NCI-H1092 treated with DMSO at 0.1 percent for 48 hours (cell line): ENCODE measurements at places on chromosomes 7 and 10.
A peak's percentile ranks its signal among the peaks of the same experiment; 100 is the strongest.

- no peak for DNase-seq
Measured at GRCh38 chr7:80974396-80975358, 55.8 kb upstream of the SEMA3C start.

- DNase-seq: no peak
Measured at GRCh38 chr7:11910253-11910652, 78.3 kb upstream of the THSD7A start.

DNA sequence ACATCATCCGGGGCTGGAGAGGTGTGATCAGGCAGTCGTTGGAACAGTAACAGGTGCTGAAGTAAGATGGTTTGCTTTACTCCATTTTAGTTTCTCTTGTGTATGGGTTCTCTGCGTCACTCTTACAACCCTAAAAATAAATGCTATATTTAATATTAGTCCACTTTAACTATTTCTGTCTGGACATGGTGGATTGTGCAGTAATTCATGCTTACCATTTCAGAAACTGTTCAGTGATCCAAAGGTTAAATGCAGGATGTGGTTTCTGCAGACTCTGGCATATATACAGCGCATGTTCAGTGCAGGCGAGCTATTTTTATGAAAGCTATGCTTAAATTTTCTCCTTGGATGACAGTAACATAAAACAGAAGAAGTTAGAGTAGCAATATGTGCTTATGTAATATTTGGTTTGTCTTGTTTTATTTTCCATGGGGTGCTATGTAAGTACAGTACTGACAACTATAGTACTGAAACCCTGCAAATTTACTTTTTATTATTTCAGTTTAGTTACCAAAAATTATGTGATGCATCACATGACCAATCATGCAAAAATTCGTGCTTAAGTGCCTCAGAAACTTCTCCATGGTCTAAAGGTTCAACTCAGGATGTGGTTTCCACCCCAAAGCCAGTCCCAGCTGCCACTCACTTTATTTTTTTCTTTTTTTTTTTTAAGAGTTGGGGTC lies 46.6 kb upstream of the GRID1 start:
- no peak for DNase-seq

DNA sequence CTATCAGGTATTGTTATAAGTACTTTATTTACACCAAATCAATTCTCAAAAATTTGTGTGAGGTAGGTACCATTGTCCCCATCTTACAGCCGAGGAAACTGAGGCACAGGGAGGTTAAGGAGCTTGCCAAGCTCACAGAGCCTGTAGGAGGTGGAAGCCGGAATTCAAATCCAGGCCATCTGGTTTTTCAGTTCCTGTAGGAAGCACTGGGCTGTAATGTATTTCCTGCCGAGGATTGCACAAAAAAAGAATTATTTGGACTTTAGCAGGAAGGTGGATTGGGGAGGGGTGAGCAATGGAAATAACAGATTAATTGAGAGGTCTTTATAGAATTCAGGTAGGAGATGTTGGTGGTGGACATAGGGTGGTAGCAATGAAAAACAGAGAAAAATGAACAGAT lies 315.3 kb upstream of the AUTS2 start:
- DNase-seq: no peak

- no peak for DNase-seq
Measured at GRCh38 chr7:139687211-139687954, 90.4 kb downstream of the HIPK2 start.

- DNase-seq: no peak
Measured at GRCh38 chr7:104807671-104808070, 206.3 kb upstream of the KMT2E start.

GRCh38 chr10:52566471-52567246 lies 205.9 kb downstream of the MBL2 start:
- no peak for DNase-seq

DNA sequence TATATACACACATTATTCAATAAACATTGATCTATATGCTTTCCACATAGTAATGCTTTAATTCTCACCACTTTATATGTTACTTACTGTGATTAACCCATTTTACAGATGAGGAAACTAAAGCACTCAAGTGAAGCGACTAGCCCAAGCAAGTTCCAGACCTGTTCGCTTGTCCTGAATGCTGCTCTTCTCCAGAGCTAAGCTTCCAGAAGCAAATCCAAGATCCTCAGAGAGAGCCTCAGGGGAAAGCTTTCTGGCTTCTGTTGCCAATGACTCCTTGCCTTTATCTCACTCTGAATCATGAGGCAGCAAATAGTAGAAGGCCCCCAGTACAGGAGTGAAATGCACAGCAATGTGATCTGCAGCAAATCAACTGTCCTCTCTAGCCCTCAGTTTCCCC lies 32.2 kb downstream of the XPNPEP1 start:
- no peak for DNase-seq

DNA sequence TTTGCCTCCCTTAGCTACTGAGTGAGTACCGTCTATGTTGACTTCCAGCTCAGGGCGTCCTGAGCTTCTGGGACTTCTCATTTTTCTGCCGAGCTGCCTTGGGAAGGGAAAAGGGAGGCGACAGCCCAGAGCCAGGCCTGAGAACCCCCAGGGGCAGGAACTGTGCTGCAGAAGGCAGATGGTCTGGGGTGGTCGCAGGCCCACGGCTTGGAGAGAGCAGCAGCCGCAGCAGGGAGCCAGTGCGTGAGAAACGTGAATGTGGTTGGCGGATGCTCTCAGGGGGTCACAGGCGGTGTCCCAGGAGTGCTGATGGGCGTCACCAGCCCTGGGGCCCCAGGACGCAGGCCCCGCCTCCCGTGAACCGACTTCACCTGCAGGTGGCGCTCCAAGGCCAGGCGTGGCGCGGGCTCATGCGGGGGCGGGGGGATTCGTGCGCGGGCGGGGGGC lies 9.2 kb upstream of the PWWP2B start:
- peak; percentile 4 for DNase-seq

DNA sequence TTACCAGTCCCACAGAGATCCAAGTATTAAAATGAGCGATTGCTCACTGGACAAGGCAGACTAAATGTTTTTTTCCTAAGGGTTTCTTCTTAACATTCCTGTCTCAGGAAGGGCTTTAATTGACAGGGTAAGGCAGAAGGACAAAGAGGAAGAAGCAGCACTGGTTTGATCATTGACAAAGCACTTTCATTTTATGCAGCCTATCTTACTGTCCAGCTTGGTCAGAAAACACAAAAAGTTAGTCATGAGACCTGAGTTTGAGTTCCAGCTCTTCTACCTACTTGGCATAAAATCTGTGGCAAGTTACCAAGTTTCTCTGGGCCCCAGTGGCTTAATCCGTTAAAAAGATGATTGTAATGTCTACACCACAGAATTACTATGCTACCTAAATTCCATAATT lies 458.5 kb downstream of the GFRA1 start:
- DNase-seq: no peak

- no peak for DNase-seq
Measured at GRCh38 chr10:130338636-130339024, 202.4 kb downstream of the GLRX3 start.

GRCh38 chr10:76732306-76732705 lies 905.3 kb downstream of the KCNMA1 start:
- DNase-seq: no peak

DNA sequence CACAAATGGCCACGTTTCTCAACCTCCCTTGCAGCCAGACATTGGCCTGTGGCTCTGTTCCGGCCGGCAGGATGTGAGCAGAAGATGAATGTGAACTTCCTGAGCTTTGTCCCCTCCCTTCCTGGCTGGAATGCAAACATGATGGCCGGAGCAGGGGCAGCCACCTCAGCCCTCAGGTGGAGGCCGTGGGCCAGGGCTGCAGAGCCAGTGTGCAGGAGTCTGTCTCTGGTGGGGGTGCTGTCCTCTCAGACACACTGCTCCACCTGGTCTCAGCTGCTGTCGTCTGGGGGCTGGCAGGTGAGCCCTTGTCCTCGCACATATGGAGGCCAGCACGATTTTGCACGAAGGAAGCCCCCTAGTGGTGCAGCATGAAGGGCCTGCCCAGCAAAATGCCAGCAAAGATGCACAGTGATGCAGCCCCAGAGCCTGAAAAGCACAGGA lies 25.3 kb upstream of the PWWP2B start:
- DNase-seq: no peak

DNA sequence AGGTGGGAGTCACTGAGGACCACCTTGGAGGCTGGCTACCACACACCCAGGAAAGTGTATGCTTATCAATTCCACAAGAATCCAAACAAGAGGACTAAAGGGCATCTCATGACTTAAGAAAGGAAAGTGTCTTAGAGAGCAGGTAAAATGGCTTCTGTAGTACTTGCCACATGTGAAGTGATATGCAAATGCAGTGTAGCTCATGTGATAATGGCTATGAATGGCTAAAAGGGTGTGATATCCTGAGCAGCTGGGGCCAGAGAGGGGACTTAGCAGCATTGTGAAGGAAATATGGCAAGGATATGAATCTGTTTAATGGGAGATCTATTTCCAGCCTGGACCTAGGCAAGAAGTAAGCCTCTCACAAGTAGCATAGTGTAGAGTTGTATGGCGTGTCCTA lies 90.5 kb downstream of the BUB3 start:
- DNase-seq: no peak

- DNase-seq: no peak
Measured at GRCh38 chr7:105715528-105715927, 134.2 kb upstream of the EFCAB10 start.

DNA sequence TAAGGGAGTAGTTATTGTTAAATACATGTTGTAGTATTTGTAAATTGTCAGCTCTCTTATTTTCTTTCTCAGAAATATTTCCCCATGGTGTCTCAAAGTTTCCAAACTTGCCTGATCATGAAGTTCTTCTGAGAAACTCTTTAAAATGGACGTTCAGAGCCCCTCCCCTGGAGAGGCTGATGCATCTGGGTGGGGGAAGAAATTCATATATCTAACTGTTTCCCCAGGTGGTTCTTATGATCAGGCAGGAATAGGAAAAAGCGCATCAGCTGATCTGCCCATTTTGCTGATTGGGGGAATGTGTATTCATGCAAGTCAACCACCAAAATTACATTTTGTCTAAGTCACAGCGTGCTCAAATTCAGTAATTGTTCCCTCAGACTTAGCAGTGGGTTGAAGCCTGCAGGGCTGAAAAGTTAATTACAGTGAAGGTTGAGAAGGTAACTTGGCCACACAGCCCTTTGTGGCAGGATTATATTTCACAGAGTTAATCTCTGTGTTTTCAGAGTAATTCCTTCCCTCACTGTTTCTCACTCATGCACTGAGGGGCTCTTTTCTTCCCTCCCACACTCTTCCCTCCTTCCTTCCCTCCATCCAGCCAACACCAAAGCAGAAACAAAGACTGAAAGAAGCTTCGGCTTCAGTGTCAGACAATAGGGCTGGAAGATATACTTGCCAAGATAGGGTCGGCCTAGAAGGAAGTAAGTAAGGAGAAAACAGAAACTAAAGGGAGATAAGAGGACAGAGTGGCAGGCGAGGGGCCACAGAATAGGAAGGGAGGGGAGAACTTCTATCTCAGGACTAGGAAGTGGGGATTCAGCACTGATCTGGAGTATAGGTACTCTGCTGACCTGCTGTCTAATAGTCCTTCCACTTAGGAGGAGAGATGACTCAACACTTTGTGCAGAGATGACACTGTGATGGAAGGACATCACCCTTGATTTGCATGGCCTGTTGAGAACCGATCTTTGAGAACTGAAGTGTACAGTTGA lies 50.5 kb upstream of the STARD3NL start:
- no peak for DNase-seq

GRCh38 chr7:155798673-155799439 lies 13.4 kb downstream of the SHH start:
- peak; percentile 76 for DNase-seq

DNA sequence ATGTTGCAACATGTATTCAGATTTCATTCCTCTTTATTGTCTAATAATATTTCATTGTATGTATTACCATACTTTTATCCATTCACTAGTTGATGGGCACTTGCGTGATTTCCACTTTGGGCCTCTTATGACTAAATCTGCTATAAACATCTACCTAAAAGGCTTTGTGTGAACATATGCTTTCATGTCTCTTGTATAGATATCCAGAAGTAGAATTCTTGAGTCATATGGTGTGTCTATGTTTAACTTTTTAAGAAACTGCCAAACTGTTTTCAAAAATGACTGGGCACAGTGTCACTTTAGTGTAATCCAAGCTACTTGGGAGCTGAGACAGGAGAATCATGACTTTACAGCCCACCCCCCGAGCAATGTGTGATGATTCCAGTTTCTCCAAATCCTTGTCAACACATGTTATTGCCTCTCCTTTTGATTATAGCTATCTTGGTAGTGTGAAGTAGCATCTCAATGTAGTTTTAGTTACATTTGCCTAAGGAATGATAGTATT lies 618.9 kb upstream of the C7orf33 start:
- DNase-seq: no peak

DNA sequence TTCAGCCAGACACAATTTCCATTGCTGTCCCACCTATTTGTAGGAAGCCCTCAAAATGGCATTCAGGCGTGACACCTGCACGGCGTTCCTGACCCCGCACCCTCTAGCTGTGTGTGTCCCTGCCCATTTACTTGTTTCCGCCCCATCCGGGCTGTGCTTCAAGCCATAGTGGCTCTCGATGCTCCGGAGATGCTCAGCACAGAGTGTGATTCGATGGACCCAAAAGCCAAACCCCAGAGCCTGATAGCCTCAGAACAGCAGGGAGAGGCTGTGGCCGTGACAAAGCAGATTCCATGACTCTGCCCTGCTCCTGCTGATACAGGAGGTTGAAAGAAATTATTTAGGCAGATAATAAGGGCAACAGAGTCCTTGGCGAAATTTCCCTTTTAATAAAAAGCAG lies 13.4 kb downstream of the BUD31 start:
- peak; percentile 23 for DNase-seq

- DNase-seq: peak; percentile 17
Measured at GRCh38 chr7:151304856-151305255, 36.8 kb upstream of the NUB1 start.

GRCh38 chr10:5545778-5546710 lies 21.3 kb downstream of the CALML3 start:
- no peak for DNase-seq

DNA sequence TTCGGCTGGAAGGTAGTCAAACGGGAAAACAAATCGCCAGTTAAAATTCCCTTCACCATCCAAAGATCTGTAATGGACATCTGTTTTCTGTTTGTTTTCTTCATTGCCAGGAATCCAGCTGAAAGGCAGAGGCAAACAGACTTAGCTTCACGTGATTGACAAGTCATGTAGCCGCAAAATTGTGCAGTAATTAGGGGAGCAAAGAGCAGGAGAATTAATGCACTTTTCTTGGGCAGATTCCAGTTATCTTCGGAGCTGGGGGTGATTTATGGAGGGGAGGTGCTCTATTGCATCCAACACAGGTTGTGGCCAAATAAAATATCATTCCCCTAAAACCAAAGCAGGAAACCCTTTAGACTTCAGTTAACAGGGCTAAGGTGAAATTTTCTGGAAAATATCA lies 162.2 kb downstream of the MYOF start:
- peak; percentile 56 for DNase-seq

GRCh38 chr7:139231513-139232376 lies 708 bp downstream of the UBN2 start:
- peak; percentile 50 for DNase-seq
